ENCODE measurements at places on chromosomes 2 and 18. TPM values are rescaled to one million over a fixed set of nuclear protein-coding genes. Genes with fewer than 3 reads are reported as not detected.

- no peak for DNase-seq
These were observed 968.4 kb upstream of the NRXN1 start for GRCh38 chr2:52000151-52000855.

GRCh38 chr18:63318889-63319382, 633 bp downstream of the BCL2 start:
- no peak for DNase-seq

- no peak for DNase-seq
These were observed 47.6 kb downstream of the LIPG start for GRCh38 chr18:49609256-49610021.

DNA sequence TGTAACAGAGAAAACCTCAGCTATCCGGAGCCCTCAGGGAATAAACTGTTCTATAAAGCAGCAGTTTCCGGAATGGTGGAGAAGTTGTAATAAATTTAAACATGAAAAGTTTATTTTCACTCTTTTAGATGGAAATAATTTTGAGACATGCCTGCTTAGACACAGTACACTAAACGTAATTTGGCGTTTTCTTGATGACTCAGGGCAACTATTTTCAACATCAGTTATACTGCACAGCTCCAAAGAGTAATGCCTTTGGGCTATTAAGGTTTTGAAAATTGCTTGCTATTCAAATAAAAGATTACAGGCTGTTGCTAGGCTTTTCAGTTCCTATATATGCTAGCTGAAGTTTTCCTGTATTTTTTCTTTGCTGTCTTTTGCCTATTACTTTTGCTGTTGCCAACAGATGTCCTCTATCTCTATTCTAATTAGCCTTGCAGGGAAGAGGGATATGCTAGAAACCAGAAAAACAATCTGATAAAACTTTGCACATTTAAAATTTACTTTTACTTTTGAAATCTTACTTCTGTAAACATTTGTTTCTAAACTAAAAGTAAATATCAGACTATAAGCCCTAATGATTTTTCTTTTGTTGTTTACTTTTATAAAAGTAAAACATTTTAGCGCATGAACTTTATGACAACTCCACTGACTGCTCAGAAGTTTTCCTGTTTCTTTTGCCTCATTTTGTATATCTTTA, 113.4 kb upstream of the WDSUB1 start:
- no peak for DNase-seq

- DNase-seq = no peak
These were observed 10.3 kb upstream of the CTAGE1 start for GRCh38 chr18:22427822-22428549.

EVA1A gene
- 0.42 TPM for total RNA-seq
